ENCODE measurements at places on chromosomes 1 and 21.

DNA sequence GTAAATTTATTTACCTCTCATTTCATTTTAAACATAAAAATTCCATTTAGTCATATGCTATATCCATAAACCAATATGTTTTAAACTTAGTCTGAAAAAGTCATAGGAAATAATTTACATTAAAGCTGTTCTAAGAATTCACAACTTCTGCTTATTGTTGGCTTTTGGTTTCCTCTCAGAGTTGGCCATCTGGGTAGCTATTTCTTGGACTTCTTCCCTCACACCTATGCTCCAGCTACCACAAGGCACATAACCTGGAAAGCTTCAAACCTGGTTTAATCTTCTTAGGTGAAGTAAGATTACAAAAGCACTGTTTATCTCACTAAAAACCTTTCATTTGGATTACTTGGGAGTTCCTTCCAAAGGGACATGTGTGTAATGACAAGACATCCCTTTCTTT, 29.8 kb downstream of the RBM11 start:
- DNase-seq: no peak

DNA sequence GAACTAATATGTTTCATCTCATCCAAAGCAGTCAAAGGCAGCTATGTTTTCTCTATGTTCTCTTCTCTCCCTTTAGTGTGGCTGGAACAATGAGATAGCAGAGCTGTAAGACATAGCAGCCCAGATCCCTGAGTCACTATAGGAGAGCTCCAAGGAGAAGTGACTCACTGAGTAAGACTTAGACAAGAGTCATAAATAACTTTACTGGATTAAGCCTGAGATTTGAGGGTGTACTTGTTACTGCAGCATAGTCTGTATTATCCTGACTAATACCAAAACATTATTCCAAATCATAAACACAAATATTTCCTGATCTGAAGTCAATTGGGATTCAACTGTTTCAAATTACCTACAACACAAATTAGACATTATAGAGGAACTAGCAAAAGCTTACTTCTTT, 3.9 kb downstream of the KRTAP19-8 start:
- DNase-seq: no peak

GRCh38 chr1:175976865-175977642, 230.0 kb downstream of the COP1 start:
- no peak for DNase-seq

GRCh38 chr1:62727656-62728407, 39.6 kb upstream of the DOCK7 start:
- no peak for DNase-seq

- no peak for DNase-seq
Observed at GRCh38 chr1:158951956-158952355, 20.6 kb downstream of the PYHIN1 start.

DNA sequence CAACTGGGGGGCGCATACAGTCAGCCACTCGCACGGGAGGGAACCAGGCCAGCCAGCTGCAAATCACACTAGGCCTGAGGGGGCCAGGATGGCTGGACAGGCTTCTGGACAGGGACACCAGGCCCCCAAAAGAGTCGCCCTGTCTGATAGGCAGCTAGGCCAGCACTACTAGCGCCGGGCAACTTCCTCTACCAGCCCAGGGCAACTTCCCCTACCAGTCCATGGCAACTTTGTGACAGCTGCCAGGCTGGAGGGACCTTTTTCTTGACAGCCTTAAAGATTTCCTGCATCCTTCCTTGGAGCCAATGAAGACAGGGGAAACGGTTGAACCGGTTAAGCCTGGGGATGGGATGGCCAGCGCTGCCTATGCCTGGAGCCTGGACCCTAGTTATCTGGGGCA, 5.1 kb downstream of the IFFO2 start:
- DNase-seq: no peak

DNA sequence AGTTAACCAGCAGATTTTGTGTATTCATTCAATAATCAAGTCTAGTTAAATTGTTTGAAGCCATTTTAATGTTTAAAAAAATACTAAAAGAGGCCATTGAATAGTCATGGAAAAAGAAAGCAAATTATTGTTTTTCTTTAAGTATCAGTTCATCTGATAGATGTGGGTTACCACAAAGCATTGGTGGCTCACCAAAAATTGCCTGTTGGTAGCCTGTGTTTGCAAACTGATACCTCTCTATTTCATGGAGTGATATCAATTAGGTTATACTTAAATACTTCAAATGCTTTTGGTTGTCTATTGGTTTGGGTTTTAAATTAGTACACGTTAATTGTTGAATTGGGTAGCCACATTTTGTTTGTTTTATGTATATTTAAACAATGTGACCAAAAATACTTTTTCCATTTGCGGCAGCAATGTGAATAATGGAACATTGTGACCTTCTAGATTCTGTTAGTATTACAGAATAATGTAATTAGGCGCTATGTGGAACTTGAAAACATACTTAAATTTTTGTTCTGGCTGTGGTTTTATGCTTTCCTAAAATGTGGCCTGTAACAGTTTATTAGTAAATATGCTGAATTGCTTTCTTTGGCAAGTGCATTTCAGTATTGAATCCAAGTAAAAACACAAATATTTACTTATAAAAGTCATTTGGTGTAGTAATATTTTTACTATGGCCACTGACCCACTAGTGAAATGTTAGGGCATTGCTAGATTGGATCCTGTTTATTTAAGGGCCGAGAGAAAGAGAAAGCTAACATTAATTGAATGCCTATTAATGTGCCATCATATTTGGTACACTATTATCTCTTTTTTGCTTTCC, 37.1 kb upstream of the NBL1 start:
- DNase-seq: peak; percentile 31

DNA sequence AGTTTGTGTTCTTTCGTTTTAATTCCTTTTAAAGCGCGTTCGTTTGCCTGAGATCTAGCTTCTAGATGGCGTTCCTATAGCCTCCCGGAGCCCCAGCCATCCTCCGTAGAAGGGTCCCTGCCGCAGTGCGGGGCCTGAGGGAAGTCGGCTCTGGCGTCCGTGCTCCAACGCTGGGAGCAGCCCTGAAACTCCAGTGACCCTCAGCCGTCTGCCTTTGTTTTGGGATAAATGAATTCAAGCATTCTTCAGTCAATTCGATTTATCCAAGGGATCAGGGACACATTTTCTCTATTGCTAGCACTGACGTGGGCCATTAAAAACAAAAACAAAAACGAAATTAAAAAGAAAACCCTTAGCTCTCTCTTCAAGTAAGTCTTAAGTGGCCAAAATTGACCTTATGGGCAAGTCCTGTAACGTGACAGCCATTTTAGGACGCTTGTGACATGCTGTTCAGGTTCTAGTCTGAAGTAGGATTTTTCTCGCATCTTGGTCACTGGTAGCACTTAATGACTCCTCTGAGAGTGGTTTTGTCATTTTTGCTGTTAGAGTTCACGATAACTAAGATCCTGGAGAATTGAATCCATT, 742 bp upstream of the HSPA13 start:
- DNase-seq: no peak

DNA sequence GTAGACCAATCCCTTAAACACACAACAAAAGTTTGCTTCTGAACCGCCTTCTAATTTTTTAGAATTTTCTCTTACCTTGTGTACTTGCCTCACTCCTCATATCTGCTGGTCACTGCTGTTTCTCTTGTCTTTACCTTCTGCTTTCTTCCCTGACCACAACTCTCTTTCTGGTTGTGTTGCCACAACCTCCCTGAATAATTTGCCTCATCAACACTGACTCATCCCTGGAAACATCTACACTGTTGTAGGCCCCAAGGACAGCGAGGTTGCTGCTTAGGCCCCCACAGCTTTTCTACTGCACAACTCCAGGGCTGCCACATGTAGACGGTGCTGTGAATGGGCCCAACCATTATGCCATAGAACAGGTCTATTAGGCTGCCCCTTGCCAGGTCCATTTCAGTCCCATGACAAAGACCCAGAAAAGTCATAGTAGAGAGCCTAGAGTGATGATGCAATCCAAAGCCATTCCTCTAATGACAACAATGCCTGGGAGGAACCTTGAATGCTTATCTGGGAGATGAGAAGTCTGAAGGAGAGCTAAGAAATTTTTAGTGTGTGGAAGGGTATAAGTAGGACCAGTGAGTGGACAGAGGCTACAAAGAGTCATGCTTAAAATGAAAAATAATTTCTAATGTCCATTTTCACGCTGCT, 36.6 kb upstream of the LCE5A start:
- DNase-seq: no peak

DNA sequence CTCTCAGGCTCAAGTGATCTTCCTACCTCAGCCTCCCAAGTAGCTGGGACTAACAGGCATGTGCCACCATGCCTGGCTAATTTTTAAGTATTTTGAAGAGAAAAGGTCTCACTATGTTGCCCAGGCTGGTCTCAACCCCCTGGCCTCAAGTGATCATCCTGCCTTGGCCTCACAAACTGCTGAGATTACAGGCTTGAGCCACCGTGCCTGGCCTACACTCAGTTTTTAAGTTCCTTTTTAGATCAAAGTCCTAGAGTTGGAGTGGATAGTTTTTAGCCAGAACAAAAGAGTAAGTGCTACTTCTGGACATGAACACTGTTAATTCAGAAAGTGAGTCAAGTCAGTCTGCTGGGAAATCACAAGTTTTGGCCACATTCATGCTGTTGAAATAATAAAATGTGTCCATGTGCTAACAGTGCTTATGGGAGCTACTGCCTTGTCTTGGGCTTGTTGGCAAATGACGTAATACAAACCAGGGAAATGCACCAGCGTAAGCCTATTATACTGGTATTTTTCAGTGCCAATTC, 84.2 kb downstream of the NDUFS5 start:
- no peak for DNase-seq

DNA sequence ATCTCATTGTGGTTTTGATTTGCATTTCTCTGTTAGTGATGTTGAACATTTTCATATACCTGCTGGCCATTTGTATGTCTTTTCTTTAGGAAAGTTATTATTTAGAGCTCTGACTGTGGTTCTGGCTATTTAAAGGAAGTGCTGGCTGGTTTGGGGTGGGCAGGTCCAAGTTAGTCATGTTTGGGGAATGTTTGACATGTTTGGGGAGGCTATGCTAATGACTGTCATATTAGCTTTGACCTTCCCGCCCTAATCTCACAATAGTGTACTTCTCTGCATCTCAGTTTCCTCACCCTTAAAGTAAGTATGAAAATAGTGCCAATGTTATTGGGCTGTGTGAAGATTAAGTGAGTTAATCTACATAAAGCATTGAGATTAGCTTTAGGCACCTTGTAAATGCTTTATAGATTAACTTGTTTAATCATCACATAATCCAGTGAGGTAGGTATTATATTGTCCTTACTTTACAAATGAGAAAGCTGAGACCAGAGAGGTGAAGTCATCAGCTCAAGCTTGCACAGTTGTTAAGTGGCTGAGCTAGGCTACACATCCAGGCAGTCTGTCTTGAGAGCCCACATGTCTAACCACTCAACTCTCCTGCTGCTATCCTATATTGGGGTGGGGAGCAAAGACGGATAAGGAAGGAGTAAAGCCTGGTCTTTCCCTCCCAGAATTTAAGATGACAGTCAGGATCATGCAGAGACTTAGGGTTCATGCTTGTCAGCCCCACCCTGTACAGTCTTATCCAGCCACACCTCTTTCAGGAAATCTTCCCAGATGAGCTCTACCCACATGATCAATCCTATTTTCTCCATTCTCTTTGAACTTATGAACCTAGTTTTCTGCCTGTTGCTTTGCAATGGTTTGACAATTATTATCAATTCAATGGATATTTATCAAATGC, 22.8 kb upstream of the CRNN start:
- no peak for DNase-seq

- no peak for DNase-seq
Observed at GRCh38 chr1:38784452-38785284, 74.9 kb downstream of the RRAGC start.

GRCh38 chr1:87108814-87109411, 194.5 kb downstream of the HS2ST1 start:
- DNase-seq: no peak

DNA sequence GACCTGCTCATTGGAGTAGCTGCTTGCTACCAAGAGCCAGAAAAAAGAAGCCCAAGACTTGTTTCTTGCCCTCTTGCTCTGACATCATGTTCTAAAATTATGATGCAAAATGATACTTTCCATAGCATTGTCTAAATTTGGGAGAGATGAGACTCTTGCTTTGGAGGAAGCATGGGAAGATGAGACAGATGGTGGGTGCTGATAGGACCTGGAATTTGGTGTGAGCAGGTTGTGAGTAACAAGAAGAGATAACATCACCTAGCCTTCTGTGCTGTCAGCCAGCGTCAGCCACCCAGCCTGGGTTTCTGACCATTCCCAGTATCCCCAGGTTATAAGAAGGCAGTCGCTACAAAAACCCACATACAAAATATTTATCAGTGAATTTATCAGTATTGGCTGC, 67.1 kb upstream of the GCLM start:
- no peak for DNase-seq

- peak; percentile 68 for DNase-seq
Observed at GRCh38 chr1:167518331-167518700, at the start of gene CD247. CD247 (minus strand) TSS chr1:167518529; CDS start chr1:167518465, 64 bp downstream.

GRCh38 chr1:63674238-63674864, 81.1 kb downstream of the PGM1 start:
- no peak for DNase-seq

GRCh38 chr1:119046429-119046784, 58.3 kb upstream of the TBX15 start:
- no peak for DNase-seq

- no peak for DNase-seq
Observed at GRCh38 chr1:165949335-165950130, 122.1 kb downstream of the UCK2 start.

DNA sequence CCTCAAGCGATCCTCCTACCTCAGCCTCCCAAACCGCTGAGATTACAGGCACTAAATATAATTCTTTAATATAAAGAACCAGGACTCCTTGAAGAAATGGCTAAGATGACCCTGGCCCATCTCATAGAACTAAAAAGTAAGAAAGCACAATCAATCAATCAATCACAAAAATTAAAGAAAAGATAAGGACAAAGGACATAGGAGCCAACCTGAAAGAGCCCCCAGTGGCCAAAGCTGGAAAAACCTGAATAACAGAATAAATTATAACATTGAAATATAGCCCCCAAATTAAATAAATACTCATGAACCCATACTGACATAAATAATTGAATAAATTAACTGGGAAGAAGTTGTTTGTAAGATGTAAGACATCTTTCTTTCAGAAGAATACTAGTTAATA, 8.9 kb downstream of the NUP210L start:
- DNase-seq: no peak

- DNase-seq: peak; percentile 30
Observed at GRCh38 chr1:111476761-111477309, 3.1 kb downstream of the C1orf162 start.

GRCh38 chr1:163661391-163661790, 339.6 kb downstream of the NUF2 start:
- DNase-seq: no peak

- no peak for DNase-seq
Observed at GRCh38 chr1:186620566-186621350, 59.5 kb downstream of the PTGS2 start.
